ENCODE measurements at places on chromosomes 4 and X.

DNA sequence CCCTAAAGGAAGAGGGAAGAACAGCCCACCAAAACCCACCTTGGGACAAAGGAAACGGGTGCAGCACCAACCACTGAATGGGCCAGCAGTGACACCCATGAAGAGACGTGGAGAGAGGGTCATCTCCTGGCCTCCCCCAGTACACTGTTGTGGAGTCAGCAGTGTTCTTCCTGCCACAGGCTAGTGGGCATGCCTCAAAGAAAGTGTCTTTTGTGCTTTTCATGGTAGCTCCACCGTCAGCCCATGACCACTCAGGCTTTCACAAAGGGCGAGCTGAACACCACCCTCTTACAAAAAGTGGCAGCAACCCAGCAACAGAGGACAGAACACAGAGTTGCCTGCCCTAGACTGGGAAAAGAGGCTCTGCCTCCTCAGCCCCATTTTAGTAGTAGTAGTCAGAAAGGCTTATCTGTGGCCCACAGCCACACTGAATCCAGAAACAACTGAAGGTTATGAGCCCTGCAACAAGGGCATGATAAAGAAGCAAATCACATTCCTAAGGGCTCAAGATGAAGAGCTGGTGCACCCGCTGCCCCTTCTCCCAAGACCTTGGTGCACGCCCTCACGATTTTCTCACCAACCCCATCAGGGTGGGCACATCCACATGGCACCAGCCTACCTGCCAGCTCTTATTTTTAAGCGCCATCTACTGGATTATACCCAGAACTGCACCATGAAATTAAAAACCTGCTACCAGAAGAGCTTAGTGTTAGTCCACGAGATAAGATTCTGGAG, 53.1 kb downstream of the RAB28 start:
- peak; percentile 10 for DNase-seq

DNA sequence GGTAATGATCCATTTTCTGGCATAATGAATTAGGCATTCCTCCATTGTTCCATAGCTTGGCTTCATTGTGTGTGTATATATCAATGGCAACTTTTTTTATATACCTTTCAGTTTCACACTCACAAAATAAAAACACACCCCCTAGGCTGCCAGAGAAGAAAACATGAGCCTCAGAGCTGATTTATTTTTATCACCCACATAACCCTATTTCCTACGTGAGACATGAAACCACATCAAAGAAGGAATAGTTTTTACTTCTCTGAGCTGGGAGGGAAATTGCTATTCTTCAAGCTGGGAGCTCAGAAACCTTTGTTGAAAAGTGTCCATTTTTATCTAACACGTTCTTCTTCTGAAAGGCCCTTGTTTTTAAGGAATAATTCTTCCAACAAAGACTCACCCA, 126.7 kb upstream of the RAI2 start:
- DNase-seq: no peak

DNA sequence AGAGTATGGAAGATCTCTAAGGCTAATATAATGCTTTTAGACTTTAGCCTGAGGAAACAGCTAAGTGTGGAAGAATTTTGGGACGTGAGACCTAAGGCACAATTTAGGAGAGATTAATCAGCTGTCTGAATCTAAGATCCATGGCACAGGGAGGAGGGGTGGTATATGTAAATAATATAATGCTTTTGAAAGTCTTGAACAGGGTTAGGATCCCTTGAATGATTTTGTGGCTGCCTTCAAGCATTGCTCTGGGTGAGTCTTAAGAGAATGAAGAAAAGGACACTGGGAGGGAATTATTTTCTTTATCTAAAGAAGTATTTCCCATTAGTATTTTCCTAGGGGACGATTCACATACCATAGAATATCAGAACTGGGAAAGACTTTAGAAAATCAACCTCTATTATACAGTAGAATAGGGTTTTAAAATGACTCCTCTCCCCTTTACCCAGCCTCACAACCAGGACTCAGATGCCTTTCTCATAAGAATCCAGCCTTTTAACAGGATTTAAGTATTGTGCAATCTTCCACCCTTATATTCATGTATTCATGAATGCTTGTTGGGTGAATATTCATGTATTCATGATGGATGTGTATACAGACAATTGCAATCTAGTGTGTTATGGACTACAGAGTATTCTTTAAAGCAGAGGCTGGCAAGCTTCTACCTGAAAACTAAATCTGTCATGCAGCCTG, 664.2 kb upstream of the CPEB2 start:
- peak; percentile 58 for DNase-seq

GRCh38 chr4:26887143-26887542, 26.5 kb downstream of the STIM2 start:
- no peak for DNase-seq

GRCh38 chr4:23235628-23236390, 543.1 kb downstream of the GBA3 start:
- no peak for DNase-seq

- no peak for DNase-seq
Observed at GRCh38 chr4:113303315-113303714, 253.9 kb downstream of the ANK2 start.

- DNase-seq: peak; percentile 73
Observed at GRCh38 chr4:107913283-107913899, 18.0 kb upstream of the CYP2U1 start.

DNA sequence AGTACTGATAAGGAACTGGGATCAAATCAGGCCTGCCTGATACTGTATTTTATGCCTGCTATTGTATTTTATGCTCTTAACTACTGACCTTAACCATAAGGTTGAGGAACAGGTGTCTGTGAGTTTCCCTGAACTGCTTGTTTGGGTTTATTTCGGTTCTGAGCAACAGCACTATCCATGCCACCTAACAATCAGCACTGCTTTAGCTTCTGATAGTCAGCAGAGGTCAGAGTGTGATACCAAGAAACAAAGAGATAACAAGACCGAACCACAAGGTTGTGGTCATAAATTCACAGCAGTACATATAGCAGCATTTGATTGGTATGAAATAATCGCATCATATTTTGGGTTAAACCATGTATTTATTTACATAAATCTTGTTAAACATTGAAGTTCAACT, 362.2 kb downstream of the FGF13 start:
- no peak for DNase-seq

- DNase-seq: no peak
Observed at GRCh38 chr4:106312377-106312776, 3.6 kb downstream of the TBCK start.

DNA sequence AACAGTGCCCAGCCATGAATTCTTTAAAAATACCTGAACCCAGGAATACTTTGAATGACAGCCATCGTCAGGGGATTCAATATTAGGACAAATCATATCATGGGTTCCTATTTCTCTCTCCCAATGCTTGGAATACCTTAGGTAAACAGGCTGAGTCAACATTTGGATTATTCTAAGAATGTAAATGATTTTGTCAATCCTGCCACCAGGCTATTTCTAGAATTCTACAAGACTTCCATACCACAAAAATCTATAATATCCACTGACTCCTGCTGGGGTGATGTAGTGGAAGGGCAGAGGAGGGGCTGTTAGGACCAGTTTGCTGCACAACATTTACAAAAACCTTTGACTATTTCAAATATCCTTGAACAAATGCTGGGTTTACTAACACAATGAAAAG, 65.2 kb downstream of the IGFBP7 start:
- DNase-seq: peak; percentile 74

DNA sequence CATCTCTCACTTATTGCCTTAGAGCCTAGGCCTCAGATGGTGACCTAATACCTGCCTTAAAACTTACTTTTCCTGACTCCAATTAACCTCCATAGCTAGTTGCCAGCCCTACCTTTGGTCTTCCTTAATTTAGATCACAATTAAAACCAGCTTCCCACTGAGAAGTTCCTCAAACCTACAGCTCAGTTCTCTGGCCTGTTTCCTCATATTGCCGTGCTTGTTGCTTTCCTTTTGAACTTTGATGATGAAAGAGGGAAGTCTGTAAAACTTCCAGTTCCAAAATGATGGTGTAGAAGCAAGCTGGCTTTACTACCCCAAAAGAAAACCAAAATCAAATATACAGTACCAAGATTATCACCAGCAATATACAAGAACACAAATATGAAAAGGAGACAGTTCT, 28.9 kb upstream of the CAMK2D start:
- no peak for DNase-seq

GRCh38 chr4:168604496-168605373, 107.9 kb downstream of the PALLD start:
- peak; percentile 92 for DNase-seq

DNA sequence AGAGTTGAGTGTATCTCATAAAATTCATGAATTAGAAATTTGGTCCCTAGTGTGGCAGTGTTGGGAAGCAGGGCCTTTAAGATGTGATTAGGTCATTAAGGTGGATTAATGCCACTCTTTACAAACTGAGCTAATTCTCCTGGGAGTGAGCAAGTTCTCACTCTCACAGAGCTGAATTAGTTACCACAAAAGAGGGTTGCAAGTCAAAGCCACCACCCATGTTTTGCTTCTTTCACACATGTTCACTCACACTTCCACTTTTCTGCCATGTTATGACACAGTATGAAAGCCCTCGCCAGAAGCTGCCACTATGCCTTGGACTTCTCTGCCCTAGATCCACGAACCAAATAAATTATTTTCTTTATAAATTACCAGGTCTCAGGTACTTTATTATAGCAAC, 332.1 kb downstream of the ARAP2 start:
- DNase-seq: no peak

DNA sequence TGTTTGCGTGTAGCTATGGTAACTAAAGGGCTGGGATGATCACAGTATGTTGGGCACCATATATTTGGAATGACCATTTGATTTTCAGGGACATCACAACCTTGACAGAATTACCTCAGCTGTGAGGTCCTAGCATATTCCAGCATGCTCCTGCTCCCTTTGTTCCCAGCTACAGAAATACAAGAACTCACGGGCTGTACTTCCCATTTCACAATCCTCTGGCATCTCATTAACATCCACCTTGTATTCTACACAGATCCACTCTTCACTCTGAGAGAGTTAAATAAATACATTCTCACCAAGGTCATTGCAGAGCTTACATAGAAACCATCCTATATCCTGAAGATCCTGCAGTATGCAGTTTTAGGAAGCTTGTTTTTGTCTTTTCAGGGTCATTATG, 169.7 kb downstream of the FRMPD4 start:
- DNase-seq: no peak

- DNase-seq: no peak
Observed at GRCh38 chr4:955161-955921, 18.0 kb downstream of the DGKQ start.

- no peak for DNase-seq
Observed at GRCh38 chr4:130092187-130093015, 996.4 kb downstream of the C4orf33 start.

- DNase-seq: peak; percentile 3
Observed at GRCh38 chrX:65035446-65035770, 59.2 kb upstream of the ZC4H2 start.

DNA sequence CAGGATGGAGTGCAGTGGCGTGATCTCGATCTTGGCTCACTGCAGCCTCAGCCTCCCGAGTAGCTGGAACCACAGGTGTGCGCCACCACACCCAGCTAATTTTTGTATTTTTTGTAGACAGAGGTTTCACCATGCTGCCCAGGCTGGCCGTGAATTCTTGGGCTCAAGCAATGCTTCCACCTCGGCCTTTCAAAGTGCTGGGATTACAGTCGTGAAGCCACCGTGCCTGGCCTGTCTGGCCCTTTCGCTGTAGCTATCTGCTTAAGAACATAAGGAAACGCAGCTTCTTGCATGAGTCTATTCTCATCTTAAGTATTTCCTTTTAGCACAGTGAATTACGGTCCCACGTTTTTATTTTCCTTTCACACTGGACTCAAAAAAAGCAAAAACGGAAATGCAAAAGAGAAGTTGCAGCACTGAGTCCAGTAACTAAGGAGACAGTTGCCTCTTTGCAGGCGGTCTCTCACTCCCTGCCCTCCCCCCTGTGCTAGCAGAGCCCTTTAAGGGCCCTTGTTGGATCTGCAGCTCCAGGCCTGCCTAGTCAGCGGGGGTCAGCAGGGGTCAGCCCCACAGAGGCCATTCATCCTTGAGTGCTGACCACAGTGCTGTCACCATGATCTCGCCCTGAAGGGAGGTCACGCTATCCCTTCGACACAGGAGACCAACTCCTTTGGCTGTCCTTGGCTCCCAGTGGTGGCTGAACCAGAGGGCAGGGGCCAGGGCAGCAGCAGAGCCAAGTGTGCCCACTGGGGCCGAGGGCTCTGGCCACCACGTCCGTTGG, 21.8 kb upstream of the TBC1D14 start:
- no peak for DNase-seq

- DNase-seq: no peak
Observed at GRCh38 chrX:135436966-135437866, 15.5 kb downstream of the SMIM10L2A start.

DNA sequence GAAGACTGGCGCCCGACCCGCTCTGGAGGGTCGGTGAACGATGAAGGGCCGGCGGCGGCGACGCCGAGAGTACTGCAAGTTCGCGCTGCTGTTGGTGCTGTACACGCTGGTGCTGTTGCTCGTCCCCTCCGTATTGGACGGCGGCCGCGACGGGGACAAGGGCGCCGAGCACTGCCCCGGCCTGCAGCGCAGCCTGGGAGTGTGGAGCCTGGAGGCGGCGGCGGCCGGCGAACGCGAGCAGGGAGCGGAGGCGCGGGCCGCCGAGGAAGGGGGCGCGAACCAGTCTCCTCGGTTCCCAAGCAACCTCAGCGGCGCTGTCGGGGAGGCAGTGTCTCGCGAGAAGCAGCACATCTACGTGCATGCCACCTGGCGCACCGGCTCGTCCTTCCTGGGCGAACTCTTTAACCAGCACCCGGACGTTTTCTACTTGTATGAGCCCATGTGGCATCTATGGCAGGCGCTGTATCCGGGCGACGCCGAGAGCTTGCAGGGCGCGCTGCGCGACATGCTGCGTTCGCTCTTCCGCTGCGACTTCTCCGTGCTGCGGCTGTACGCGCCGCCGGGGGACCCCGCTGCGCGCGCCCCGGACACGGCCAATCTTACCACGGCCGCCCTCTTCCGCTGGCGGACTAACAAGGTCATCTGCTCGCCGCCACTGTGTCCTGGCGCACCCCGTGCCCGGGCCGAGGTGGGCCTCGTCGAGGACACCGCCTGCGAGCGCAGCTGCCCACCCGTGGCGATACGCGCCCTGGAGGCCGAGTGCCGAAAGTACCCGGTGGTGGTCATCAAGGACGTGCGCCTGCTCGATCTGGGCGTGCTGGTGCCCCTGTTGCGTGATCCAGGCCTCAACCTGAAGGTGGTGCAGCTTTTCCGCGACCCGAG, 568 bp downstream of the CHST7 start:
- peak; percentile 65 for DNase-seq

DNA sequence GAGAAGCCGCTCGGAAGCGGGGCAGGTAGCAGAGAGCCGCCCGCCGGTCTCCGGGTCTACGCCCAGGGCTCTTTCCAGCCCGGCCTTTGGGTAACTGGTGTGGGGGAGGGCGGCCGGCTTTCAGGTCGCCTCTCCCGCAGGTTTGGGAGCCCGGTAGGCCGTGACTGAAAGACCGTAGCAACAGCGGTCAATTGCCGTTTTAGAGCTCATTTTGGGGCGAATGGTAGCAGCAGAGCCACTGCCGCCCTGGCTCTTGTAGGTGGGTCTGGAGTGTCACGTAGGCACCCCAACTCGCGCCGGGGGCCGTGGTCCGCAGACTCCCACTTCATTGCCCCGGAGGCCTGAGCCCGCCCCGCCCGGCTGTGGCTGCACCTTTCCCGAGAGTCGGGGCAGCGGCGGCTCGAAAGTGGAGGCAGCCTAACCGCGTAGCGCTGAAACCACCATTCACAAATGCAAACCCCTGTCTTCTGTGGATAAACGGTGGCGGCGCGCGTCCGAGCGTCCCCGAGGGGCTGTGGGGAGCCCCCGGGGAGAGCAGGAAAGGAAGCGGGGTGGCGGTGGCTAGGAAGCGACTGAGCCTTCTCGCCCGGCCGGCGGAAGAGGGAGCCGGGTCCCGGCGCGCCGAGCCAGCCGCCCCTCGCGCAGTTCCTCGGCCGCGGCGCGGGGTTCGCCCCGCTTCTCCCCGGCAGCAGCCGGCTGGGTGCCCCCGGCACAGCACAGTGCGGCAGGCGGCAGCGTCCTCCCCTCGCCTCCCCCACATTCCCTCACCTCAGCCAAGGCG, 2185.1 kb upstream of the TENM3 start:
- DNase-seq: peak; percentile 27
